ENCODE measurements at places on chromosomes 16 and 17. TPM values are rescaled to one million over a fixed set of nuclear protein-coding genes. Genes with fewer than 3 reads are reported as not detected.

The PLCG2 gene
- 8.8 TPM for polyA plus RNA-seq

The BRD7 gene
- polyA plus RNA-seq = 33.9 TPM

The NSF gene
- polyA plus RNA-seq = 7.3 TPM

The TUBB3 gene
- polyA plus RNA-seq = 1.3 TPM

The CCDC200 gene
- polyA plus RNA-seq = 0.14 TPM

The CES5A gene
- not detected for polyA plus RNA-seq

The SDR42E2 gene
- polyA plus RNA-seq = 0.10 TPM

The SEZ6 gene
- polyA plus RNA-seq = 0.18 TPM

The UNKL gene
- polyA plus RNA-seq = 7.9 TPM

The EPX gene
- polyA plus RNA-seq = 0.96 TPM

The MYL11 gene
- 3.9 TPM for polyA plus RNA-seq

The ACSM2A gene
- not detected for polyA plus RNA-seq

The GRIN2A gene
- 0.02 TPM for polyA plus RNA-seq

The SMPD3 gene
- 1.7 TPM for polyA plus RNA-seq

All from lung (tissue), 17 donors.